ENCODE measurements at places on chromosomes 16 and 17.

DNA sequence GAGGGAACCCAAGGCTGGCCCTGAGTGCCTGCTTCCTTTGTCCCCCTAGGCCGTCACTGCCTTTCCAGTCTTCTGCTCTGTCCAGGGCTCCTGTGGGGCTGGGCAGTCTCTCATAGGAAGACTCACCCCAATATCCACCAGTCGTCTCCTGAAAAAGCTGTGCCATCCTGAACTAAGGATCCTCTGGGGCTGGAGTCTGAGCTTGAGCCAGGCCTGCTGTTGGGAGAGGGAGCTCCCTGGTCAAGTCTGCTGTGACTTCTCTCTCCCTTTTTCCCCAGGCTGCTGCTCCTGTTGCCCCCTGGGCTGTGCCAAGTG lies 963 bp downstream of the MT1H start:
- DNase-seq, result no peak

GRCh38 chr17:69485251-69485661 lies 70.8 kb downstream of the MAP2K6 start:
- DNase-seq, result no peak

- no peak for DNase-seq
Measured at GRCh38 chr17:78922816-78923498, 2.2 kb downstream of the TIMP2 start.

- DNase-seq, result no peak
Measured at GRCh38 chr17:55487695-55488432, 23.4 kb downstream of the SMIM36 start.

GRCh38 chr17:67436233-67436632 lies 59.2 kb downstream of the PITPNC1 start:
- DNase-seq, result no peak

GRCh38 chr17:67239597-67239996 lies 5.4 kb downstream of the HELZ start:
- DNase-seq, result peak; percentile 52

GRCh38 chr17:17350491-17351355 lies 47.5 kb downstream of the NT5M start:
- DNase-seq, result peak; percentile 77

DNA sequence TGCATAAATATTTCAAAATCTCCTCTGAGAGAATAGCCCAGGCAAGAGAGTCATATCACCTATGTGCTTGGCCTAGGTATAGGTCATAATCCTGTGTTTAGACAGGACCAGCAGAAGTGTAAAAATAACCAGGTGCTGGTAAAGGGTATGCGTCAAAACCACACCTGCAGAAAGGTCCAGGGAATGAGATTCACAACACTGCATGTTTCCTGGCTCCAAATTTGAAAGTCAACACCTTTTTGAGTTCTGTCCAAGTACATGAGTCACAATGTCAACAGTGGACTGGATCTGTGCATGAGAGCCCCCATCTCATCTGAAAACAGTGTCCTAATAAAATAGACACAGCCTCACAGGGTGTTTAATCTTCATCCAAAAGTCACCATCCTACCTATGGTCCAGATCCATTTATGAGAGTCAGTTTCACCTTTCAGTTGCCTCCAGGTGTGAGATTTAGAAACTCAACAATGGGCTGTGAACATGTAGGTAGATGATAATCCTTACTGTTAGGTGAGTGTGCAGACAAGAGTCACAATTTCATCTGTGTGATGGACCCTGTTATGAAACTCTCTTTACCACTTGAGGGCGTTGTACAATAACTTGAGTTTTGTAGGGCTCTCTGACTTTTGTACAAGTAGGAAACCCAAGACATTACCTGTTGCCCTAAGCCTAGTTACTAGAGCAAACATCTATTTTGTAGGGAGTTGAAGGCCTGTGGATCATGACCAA lies 2100.7 kb downstream of the TP53TG3F start:
- DNase-seq, result no peak

- no peak for DNase-seq
Measured at GRCh38 chr16:77549876-77550275, 115.0 kb upstream of the ADAMTS18 start.

DNA sequence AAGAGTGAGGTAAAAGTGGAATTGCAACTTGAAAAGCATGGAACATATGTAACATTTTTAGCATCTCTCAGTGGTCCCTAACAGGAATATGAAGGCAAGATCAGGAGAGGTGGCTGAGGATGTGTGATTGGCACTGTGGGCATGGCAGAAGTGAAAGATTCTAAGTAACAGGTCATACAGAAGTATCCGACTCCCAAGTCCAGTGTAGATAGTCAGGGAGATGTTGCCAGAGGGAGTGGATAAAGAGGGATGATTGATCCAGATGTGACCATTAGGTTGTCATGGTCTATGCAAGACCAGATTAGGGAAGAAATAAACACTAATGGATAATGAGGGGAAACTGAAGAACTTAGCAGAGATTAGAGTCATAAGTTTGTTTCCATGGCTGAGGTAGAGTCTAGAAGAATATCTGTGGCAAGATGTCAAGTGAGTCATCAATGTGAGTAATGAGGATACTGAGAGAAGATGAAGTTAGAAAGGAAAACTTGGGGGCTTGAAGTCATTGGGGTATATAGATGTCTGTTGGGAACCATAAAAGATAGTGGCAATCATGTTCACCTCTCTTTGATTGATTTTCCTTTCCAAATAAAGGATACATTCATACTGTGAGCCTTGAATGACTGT lies 23.9 kb upstream of the CAPNS2 start:
- DNase-seq, result peak; percentile 31

GRCh38 chr17:44065668-44066203 lies 735 bp downstream of the LSM12 start:
- no peak for DNase-seq

GRCh38 chr17:14015271-14015670 lies 54.0 kb upstream of the COX10 start:
- DNase-seq, result no peak

- no peak for DNase-seq
Measured at GRCh38 chr16:11575223-11575589, 11.5 kb downstream of the LITAF start.

- DNase-seq, result no peak
Measured at GRCh38 chr17:37827905-37828650, 83.2 kb upstream of the HNF1B start.

DNA sequence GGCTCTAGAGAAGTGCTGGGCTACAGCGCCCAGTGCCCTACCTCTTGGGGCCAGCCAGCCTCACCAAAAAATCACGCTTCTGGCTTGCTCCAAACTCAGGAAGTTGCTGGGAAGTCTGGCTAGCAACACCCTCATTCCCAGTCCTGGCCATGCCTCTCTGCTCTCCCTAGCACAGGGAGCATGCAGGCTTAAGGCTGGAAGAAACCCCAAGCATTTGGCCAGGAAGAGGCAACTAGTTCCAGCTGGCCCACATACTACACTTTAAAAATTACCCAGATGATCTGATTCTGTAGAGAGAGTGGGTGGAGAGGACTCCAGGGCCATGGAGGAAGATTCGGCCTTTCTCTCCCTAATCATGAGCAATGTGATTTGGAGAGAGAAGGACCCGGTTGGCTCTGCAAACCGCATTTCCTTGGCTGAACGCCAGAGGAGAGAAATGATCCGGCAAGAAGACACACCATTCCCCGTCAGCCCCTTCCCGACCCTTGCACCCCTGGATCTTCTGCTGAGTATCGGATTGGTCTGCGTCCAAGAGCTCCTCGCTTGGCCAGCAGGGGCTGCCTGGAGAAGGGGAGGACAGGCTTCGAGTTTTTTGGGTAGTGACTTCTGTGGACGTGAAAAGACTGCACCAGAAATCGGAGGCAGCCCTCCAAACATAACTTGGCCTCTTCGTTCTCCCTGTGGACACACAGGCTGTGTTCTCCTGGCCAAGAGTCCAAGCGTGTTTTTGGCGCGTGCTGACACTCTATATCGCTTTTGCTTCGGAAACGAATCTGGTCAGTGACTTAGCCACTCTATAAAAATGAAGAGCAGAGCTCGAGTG lies 406.3 kb downstream of the WWOX start:
- DNase-seq, result peak; percentile 35

- DNase-seq, result no peak
Measured at GRCh38 chr17:77498791-77499698, 358.3 kb downstream of the SEC14L1 start.

GRCh38 chr17:45836047-45837044 lies 8.3 kb upstream of the SPPL2C start:
- DNase-seq, result no peak

GRCh38 chr17:61065263-61065773 lies 334.3 kb upstream of the TBX2 start:
- peak; percentile 16 for DNase-seq

- DNase-seq, result peak; percentile 52
Measured at GRCh38 chr17:10613775-10614513, 43.2 kb downstream of the MYH3 start.

DNA sequence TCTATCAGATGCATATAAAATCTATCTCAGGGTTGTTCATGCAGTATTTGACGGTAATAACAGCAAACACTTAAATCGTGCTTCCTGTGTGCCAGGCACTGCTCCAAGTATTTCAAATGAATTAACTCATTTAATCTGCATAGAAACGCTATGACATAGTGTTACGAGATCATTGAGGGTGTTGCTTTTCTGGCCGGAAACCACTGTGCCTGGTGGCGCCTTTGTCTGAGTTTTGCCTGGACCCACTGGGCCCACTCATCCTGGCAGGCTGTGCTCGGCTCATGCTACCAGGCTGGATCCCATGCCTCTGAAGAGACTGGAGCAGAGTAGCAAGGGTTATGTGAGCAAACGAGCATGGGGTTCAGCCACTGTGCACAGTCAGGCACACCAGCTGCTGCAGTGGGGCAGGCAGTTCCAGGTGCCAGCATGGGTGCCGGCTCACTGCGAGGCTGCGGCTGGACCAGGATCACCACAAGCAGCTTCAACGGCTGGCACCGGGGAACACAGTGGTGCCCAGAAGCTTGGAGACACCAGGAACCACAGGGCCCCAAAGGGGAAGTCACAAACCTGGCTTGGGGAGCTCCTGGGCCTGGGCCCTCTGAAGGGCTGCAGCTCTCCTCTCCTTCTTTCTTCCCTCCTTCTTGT lies 45.9 kb upstream of the CLEC19A start:
- DNase-seq, result no peak

GRCh38 chr17:70166615-70167014 lies 2.7 kb upstream of the KCNJ2 start:
- no peak for DNase-seq

Measured in GM03348 (cell line).